ENCODE measurements at places on chromosomes 11 and 22.

DNA sequence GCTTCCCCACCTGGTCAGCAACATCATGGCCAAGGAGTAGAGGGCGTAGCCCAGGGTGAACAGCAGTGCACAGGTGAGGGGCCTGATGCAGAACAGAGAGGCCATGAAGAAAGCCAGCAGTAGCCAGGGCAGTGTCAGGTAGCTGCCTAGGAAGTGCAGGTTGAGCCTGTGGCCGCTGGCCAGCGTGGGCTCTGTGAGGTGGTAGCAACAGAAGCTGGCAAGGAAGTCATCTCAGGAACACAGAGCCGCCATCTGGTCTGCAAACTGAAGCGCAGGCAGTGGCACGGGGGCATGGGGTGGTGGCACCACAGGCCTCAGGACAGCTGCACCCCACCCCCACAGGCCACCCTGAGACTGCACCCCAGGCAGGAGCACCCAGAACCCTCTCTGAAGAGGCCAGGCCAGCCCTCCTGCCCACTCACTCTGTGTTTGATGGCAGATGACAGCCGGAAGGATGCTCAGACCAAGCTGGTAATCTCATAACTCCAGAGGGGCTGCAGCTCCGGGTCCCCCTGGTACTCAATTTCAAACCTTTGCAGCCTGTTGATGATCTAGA, 95.3 kb downstream of the MED15 start:
- no peak for DNase-seq

- no peak for DNase-seq
Observed at GRCh38 chr22:38437416-38437815, 17.6 kb downstream of the KCNJ4 start.

GRCh38 chr11:12024254-12024926, 16.0 kb upstream of the DKK3 start:
- no peak for DNase-seq

DNA sequence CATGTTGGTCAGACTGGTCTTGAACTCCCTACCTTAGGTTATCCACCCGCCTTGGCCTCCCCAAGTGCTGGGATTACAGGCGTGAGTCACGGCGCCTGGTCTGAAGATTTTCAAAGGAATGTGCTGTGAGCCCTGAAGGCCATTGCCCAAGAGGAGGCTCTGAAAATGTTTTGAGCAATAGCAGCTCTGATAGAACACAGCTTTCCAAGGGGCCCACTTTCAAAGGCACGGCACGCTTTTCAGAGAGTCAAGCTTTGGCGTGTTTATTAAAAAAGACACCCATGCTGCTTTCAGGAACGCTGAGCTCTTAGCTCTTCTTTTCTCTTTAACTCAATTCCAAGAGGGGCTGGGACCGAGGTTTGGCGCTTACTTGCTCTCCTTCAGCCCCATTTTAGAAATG, 73.8 kb upstream of the CDON start:
- DNase-seq = no peak

DNA sequence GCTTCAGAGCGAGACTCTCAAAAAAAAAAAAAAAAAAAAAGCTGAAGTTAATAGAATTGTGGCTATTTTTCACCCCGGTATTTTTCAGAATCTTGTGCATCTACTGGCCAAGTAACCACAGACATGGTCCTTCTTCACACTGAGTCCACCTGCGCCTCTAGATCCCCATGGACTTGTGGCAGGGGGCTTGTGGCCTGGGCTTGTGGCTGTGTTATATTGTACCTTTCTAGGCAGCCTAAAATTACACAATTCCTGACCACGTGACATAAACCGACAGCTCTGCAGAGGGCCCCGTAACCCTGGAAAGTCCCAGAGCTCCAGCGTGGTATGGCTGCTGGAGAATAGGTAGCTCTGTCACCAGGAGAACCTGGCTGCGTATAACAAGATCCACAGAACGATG, 10.9 kb upstream of the NAALADL1 start:
- DNase-seq = no peak

DNA sequence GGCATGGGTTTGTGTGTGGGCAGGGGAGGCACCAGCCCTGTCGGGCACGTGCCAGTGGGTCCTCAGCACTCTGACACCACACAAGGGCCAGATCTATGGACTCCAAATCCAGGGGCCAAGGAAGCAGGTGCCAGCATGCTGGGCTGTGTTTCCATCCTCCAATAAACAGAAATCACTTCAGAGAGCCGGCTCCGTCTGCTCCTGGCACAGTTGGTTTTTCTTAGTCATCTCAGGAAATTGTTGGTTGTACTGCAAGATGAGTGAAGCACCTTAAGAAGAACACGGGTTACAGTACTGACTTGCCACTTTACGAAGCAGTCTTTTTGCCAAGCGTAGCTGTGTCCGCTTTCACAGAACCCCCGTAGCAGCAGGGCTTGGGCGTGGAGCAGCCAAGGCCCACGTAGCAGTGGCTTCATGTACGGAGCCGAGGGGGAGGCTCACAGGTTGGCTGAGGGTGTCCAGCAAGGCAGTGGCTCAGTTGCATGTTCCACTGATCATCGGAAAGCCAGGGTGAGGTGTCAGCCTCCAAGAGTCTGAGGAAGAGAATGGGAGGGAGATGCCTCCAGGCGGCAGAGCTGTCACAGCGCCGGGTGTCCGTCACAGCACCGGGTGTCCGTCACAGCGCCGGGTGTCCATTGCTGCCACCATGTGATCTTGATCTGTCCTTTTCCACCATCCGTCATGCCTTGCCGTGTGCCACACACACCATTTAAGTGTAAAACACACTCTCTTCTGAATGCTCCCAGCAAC, 314.9 kb downstream of the CTTN start:
- DNase-seq = no peak

DNA sequence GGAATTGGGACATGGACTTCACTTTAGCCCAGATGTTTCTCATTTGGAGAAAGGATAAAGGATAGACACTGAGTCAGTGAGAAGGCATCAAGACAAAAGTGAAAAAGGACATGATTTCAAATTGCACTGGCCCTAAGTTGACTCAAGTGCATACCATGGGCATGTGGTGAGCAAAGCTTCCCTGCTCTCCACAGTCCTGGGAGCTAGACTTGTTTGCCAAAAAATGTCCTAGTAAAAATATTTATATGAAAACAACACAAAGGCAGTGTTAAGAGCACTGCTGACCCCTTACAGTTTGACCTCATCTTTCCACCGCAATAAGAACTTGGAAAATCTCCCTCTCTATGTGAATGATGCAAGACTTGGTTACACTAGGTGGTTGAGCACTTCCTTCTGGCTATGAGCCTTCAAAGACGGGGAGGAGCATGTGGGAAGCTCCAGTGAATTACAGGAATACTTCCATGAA, 46.5 kb upstream of the FIBIN start:
- DNase-seq = no peak

GRCh38 chr11:35559949-35560348, 34.5 kb upstream of the PAMR1 start:
- no peak for DNase-seq

DNA sequence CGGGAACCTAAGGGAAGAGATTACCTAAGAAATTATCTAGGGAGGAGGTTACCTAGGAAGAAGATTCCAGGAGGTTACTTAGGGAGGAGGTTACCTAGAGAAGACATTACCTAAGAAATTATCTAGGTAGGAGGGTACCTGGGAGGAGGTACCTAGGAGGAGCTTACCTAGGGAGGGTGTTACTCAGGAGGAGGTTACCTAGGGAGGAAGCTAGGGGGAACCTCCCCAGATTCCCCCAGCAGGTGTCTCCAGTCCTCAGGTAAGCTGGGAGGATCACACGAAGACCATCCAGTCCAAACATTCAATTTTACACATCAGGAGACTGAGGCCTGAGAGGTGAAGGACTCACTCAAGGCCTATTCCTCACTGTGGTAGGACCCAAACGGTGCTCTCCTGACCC, 482.8 kb downstream of the TBC1D22A start:
- DNase-seq = no peak

- DNase-seq = no peak
Observed at GRCh38 chr11:12989428-12990161, 19.5 kb upstream of the RASSF10 start.

GRCh38 chr22:31895411-31896123, 48.8 kb upstream of the YWHAH start:
- no peak for DNase-seq

GRCh38 chr11:45152740-45153595, 6.5 kb downstream of the PRDM11 start:
- no peak for DNase-seq

- DNase-seq = no peak
Observed at GRCh38 chr22:37218399-37218770, 6.1 kb upstream of the SSTR3 start.
